Stimulated activated CD4-positive, alpha-beta T cell treated with anti-CD3 and anti-CD28 coated beads, Interleukin-2, amount 100 ng/mL, for 48 hours (primary cell): ENCODE measurements at places on chromosomes 1 and 21.

DNA sequence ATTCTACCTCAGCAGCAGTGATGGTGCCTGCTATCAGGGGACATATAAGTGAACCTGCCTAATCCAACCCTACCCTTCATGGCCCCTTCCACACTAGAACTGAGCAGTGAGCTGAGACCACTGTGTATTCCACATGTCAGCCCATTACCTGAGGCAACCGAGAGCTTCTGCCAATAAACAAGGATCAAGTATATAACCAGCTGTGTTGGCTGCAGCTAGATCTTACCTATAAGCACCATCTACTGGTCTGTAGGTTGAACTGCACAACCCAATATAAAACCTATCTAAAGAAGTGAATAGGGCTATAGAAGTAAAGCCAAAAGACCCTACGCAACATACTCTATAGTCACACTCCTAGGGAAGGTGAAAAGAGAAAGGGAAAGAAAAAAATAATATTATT lies 376.9 kb downstream of the HHIPL2 start:
- DNase-seq: no peak

DNA sequence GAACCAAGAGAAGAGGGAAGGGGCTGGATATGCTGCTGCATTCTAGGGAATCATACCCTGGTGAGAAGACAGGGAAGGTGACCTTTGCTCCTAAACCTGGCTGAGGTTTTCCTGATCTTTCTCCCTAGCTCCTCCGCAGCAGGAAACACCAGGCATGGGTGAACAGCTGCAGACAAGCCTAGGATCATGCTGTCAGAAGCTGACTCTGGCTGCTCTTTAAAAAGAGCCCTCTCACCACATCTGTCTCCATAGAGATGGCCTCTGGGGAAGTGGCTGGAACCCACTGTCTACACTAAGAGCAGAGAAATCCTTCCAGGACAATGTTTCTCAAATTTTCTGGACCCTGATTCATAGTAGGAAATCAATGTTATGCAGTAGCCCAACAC lies 57.6 kb downstream of the CD34 start:
- DNase-seq: no peak

DNA sequence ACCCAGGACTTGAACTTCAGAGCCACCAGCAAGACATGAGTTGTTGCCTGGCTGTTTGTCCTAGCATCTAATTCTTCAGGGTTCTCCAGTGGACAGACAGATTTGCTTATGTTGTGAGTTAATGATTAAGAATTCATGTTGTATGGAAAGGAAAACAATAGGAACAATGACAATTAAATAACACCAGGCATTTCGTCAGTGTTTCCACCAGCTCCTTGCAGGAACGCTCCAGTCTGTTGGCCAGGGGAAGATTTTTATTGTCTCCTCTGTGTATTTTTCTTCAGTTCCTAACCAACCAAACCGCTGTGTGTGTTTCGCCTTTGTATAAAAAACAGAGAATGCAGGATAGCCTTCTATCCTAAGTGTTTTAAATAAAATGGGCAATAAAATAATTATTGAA lies 64.4 kb upstream of the PTGFR start:
- no peak for DNase-seq

DNA sequence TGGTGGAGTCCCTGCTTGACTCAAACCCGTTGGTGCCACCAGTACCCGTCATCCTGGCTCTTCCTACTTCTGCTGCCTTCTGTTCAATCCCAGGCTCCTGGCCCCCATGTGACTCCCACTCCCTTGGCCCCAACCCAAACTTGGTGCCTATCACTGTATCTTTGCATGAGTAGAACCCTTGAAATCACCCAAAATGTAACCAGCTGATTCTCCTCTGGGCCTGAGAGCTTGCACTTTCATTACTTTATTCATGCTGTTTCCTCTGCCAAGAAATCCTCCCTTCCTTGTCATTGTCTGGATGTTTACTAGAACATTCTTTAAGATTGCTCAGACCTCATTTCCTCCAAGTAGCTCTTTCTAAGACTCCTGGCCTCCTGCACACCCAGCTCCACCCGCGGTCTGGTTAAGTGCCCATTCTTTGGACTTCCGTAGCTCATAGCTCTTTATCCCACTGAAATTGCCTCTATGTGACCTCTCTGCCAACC lies 15.7 kb downstream of the PTAFR start:
- DNase-seq: no peak

DNA sequence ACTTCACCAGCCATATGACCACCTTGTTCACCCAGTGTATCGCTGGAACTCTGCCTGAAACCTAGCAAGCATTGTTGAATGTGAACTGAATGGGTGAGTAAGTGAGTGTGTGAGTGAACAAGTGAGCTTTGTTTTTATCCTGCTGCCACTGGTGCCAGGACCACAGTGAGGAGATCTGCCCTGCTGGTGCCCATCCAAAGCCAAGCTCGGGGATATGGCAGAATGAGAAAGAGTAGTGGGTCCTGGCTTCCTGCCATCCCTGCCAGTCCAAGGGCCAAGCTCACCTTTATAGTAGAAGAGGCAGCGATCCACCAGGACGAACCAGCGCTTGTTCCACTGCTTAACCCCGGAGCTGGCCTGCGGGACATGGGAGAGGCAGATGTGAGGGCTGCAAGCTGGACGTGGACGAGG lies 53.4 kb upstream of the GOLT1A start:
- no peak for DNase-seq

DNA sequence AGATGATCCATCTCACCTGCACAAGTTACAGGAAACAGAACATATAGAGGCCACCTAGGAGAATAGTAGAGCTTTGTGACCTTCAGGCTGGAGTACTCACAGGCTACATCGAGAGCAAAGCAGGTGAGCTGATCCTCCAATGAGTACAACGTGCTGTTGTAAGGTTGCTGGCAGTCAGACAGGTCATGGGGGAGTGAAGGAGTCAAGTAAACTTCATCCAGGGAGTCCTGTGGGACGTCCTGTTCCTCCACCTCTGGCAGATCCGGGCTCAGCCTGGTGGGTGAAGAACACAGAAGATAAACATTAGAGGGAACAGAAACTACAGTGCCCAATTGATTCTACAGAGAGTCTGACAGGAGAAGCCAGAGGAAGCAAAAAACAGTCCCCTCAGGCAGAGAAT lies 62.5 kb downstream of the PRKAB2 start:
- no peak for DNase-seq

DNA sequence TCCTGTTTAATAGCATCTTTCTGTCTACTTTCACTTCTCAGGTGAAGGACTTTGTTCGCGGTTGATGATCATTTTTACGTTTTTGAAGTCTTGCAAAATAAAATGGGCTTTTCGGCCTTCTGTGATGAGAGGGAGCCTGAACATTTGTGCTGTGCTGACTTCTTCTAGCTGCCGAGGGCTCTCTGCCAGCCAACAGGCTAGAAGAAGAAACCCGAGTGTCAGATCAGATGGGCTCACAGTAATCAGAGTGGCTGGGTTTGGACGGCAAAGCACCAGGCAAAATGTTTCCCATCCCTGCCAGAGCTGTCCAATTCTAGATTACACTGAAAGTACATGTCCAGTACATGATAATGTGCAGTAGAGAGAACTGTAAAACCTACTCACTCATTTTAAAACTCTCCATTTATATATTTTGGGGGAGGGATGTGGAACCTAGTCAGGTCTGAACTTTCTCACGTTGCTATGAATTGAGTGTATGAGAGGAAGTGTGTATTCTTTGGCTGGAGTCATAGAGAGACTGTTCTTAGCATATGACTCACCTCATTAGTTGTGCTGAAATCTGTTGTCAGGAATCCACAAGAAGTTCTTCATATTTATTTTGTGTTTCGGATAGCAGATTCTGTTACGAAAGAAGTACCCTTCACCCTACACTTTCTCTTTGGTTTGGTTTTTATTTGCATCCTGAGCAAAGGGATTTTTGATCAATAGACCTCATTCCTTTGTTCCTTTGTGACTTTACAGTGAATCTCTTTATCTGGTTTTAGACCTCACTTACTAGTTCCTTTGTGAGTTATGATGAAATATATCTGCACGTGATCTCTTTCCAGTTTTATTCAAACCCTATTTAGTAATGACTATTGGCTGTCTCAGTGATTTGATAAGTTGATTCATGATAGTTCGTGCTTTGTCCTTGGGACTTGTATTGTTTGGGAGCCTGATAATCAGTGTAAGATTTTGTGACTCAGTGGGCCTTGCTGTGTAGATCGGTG lies 4.8 kb downstream of the ATP1A1 start:
- DNase-seq: peak; percentile 34

DNA sequence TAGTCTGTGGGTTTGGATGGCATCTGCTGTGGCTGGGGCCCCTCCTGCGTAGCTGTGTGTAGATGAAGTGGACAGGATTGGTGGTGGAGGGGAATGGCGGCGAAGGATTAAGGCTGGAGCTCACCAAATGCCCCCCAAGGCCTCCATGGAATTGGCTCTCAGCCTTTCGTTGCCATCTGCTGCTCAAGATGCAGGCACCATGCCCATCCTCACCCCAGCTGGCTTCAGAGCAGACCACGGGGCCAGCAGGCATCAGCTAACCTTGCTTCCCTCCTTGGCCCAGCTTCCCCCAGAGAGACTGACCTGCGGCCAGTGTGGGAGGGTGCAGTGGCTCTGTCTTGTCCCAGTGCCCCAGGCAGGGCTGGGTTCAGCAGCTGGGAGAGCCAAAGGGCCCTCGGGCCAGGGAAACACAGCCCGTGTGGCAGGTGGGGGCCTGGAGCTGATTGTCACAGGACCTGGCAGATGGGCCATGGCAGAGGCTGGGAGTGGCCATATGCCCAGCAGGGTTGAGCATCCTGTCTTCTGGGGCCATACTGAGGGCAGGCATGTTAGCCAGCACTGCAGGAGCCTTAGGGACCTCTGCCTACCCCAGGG lies 66.8 kb upstream of the ACTL8 start:
- no peak for DNase-seq

DNA sequence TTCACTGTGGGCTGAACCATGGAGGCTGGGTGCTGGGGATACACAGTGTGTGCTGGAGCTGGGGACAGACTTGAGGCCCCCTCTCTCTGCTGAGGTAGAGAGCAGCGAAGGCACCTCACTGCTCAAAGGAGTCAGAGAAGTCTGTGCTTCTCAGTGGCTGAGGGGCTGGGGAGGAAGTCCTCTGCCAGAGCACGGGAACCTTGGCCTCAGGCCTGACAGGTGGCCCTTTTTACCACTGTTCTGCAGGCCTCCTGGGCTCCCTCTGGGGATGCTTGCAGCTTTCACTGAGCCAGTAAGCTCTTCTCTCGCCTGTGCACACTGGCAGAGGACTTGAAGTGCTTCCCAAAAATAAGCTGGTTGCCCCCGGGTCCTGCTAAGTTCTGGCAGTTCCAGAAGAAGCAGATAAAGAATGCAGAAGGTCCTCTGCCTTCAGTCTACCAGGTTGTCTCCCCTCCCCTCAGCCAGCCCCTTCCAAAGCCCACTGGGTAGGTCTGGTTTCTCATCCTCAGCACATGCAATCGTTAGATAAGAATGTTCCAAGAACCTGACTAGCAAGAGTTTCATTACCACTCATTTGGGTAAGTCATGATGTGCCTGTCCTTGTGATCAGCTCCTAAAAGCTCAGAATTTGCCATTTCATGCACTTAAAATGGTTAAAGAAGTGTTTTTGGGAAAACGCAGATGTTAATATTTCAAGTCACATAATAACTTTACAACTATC lies 53.9 kb downstream of the TENT5C start:
- no peak for DNase-seq

DNA sequence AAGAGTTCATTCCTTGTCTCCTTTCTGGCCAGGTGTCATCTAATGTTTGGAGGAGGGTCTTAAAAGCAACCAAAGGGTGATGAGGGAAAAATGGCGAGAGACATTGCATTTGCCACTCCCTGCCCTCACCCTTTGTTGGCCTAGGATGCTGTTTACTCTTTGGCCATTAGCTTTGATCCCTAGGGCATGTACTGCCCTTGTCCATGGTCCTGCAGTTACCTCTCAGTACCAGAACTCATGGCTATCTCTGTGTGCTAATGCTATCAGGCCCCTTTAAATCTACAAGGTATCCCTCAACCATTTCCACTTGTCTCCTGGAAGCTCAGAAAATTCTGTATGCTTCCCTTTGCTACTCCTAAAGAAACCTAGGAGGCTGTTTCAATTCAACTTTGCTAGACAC lies 424.8 kb upstream of the PLXNA2 start:
- no peak for DNase-seq

GRCh38 chr1:25544819-25545218 lies 1.4 kb downstream of the LDLRAP1 start:
- no peak for DNase-seq

DNA sequence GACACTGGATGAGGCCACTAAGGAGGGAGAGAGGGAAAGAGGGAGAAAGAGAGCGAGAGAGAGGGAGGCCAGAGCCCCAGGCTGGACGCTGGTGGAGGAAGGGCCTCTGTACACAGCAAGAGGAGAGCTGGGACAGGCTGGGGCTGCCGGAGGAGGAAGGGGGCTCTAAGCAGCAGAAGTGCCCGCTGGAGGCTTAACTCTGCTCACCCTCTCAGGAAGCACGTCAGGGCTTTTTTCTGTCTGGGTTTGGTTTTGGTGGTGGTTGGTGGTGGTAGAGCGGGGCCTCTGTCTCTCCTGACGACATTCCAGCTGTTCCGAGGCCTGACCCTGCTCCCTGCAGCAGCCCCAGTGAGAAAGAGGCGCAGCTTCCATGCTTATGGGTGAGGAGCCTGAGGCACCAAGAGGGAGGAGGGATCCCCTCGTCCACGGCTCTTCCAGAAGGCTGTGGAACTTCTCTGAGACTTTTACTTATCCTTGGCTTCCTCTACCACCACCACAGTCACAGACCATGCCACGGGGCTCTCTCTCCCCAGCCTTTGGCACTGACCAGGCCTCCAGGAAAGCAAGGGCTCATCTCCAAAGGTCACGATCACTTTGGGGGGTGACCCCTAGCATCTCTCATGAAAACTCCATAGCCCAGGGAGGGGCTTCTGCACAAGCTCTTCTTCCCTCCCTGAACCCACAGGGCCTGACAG lies 136.4 kb upstream of the VAMP3 start:
- no peak for DNase-seq

DNA sequence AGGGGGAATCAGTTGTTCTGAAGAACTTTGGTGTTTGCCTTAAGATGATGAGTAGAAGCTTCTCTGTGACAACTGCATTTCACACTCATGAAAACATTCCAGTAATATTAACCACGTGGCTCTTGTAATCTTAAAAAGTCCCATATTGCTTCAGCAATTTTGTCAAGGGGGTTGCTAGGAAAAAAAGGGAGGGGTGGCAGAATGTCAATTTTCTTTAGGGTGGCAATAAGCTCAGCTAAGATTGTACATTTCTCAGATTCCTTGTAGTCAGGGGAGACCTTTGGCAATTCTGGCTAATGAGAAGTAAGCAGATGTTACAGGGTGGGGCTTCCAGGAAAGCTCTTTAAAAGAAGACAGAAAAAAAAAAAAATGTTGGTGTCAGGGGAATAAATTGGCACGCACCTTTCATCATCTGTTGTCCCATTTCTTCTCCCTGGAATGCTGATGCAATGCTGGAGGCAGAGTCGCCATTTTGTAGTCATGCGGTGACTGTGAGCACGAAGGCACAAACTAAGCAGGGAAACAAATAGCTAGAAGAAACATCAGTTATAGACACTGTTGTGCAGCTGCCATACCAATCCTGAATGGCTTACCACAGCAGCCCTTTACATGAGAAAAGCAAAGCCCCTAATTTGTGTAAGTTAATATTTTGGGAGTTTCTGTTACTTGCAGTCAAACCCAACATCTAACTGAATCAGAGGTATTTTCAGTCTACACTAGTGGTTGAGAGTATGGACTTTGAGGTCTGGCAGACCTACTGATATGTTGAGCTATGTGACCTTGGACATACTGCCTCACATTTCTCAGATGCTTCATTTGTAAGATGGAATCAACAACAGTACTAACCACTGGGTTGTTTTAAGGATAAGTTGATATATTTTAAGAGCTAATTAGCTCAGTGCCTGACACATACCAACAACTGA lies 56.1 kb upstream of the MRPS6 start:
- DNase-seq: no peak
